Myometrial cell (primary cell): ENCODE measurements at places on chromosomes 2 and 18. TPM values are rescaled to one million over a fixed set of nuclear protein-coding genes. Genes with fewer than 3 reads are reported as not detected.

SLC9A4 gene
- not detected in 2 replicates for total RNA-seq

ARHGAP28 gene
- total RNA-seq, result 4.1 and 7.5 TPM in 2 replicates

KCNK3 gene
- total RNA-seq, result not detected in 2 replicates

ACMSD gene
- total RNA-seq, result not detected in 2 replicates

CGREF1 gene
- total RNA-seq, result 0.29 and 1.8 TPM in 2 replicates

MLPH gene
- 39.3 and 40.9 TPM in 2 replicates for total RNA-seq

SLC4A5 gene
- total RNA-seq, result not detected in 2 replicates

IL1R2 gene
- total RNA-seq, result 0.53 TPM in 1 of 2 replicates, not detected in the other

DDX1 gene
- total RNA-seq, result 81.3 and 84.2 TPM in 2 replicates

MARCHF4 gene
- total RNA-seq, result 1.4 and 2.6 TPM in 2 replicates

PIGN gene
- total RNA-seq, result 19.8 and 25.4 TPM in 2 replicates

AGFG1 gene
- total RNA-seq, result 67.7 and 71.4 TPM in 2 replicates

NRP2 gene
- total RNA-seq, result 48.9 and 75.0 TPM in 2 replicates
